ENCODE measurements at places on chromosomes 4 and X.

GRCh38 chr4:96162636-96163035, 322.7 kb downstream of the PDHA2 start:
- no peak for DNase-seq

- no peak for DNase-seq
These were observed 750.8 kb downstream of the CENPC start for GRCh38 chr4:66794390-66795034.

- DNase-seq, result no peak
These were observed 19.3 kb downstream of the DDIT4L start for GRCh38 chr4:100170986-100171385.

- DNase-seq, result no peak
These were observed 474.3 kb upstream of the FTHL17 start for GRCh38 chrX:31546126-31546525.

DNA sequence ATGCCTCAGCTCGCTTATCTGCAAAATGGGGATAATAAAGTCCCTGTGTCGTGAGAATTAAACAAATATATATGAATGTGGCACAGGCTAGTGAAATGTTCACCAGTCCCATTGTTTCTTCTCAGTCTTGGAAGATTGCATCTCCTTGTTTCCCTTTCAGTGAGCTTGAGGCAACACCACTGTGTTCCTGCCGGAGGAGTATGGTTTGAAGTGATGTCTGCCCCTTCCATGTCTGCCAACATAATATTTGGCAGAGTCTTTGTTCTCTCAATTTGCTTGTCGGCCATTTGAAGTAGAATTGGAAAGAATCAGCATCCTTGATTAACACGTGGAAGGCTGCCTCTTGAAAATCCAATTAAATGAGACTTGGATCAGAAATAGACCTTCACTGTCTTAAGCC, 1088.5 kb upstream of the INTU start:
- no peak for DNase-seq

- DNase-seq, result no peak
These were observed 359.4 kb downstream of the ARAP2 start for GRCh38 chr4:35884714-35885480.

DNA sequence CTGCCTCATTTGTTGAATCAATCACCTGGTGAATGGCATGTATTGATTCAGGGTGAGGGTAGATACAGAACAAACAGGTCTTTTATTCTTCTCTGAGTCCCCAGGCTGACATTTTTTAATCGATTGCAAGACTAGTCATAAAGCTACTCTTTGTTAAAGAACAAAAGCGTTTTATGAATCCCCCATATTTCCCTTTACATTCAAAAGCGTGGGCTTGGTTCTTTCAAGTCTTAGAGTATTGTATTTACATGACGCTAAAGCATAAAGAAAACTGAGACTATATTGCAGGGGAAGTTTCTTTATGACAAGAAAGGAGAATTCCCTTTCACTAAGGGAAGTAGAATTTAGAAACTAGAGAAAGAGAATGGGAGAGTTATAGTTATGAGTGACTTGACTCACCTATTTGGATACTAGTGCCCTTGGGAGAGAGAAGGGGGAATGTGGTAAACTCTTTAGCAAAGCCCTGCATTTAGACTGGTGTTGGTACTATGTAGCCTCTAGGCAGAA, 69.3 kb upstream of the PDE5A start:
- DNase-seq, result no peak

DNA sequence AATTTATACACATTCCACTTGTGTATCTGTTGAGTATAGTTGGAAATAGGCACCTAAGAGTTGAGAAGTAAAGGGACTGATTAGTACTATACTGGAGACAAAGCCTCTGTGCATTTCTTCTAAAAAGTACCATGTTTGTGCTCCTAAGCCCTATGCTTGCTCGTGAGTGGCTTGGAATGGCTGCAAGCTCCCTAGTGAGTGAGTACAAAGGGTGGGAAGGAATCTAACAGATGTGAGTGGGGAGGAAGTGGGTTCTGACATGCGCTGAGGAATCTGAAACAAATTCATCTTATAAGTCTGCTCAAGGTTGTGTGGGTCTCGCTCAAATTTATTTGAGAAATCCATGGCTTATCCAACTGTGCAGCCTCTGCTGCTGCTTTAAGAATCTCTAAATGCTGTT, 13.3 kb downstream of the SPCS3 start:
- no peak for DNase-seq

GRCh38 chr4:13710246-13710885, 82.8 kb upstream of the BOD1L1 start:
- DNase-seq, result no peak

- DNase-seq, result no peak
These were observed 67.7 kb upstream of the C4orf50 start for GRCh38 chr4:6085691-6086628.

DNA sequence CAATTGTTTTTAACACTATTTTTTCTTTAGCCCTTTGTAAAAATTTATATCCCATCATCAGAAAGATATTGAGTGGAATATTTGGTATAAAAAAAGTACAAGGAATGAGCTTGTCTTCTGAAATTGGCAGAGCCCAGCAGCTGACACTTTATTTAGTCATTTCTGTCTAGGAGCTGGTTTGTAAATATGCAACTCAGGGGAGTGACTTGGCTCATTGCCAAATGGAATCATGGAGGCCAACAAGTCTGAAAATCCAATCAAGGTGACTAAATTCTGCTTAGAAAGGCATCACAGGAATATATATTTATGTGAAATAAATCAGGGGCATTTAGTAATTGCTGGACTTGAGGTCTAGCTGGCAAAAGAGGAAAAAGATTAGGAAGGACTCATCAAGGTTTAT, 74.4 kb downstream of the OTC start:
- DNase-seq, result peak; percentile 2

DNA sequence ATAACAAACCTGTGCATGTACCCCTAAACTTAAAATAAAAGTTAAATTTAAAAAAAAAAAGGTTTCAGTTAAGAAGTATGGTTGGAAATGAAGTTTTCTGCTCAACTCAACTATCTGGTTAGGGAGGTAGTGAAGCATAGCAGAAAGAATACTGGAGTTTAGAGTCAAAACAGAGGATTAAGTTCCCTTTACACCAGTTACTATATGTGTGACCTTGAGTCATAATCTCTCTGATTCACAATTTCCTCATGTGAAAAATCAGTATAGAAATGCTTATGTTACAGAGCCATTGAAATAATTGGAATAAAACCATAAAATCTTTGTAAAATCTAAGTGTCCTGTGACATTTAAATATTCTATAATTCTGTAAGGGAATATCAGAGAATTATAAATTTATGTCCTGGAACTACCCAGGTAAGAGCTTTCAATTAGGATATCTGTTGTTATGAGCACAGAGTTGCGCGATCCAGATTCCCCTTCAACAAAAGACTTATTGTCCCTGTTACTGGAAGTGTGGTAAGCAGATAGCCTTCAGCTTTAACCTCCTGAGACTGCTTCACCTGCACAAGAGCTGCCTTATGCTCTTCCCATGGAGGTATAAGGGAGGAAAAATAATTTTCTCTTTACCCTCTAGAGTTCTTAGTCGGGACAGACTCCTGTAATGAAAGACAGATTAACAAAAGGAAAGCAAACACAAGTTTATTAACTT, 203.8 kb upstream of the NRK start:
- DNase-seq, result no peak

GRCh38 chr4:71247706-71248105, 91.1 kb upstream of the SLC4A4 start:
- no peak for DNase-seq

GRCh38 chr4:27360790-27361267, 500.2 kb downstream of the STIM2 start:
- DNase-seq, result no peak

- DNase-seq, result no peak
These were observed 14.8 kb downstream of the CXCL3 start for GRCh38 chr4:74023709-74024108.

- no peak for DNase-seq
These were observed 8.2 kb upstream of the ZRSR2 start for GRCh38 chrX:15781961-15782699.

- DNase-seq, result no peak
These were observed 97.6 kb downstream of the RAB28 start for GRCh38 chr4:13386405-13387107.

- DNase-seq, result no peak
These were observed 5.6 kb downstream of the PDE5A start for GRCh38 chr4:119623025-119623424.

DNA sequence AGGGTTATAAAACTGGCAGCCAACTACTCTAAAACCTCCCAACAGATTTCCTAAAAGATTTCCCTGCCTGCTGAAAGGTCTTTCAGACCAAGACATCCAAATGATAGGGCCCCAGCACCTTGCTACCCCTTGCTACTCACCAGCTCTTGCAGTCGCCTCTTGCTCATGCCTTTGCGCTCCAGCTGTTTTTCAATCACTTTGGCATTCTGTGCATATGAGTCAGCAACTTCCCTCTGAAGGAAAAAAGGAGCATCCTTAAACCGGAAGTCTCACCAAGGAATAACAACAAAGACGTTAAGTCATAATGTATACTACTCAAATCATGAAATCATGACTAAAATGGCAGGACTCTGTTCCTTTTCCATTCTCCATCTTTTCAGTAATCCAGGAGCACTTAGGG, 24.0 kb downstream of the STEEP1 start:
- no peak for DNase-seq

DNA sequence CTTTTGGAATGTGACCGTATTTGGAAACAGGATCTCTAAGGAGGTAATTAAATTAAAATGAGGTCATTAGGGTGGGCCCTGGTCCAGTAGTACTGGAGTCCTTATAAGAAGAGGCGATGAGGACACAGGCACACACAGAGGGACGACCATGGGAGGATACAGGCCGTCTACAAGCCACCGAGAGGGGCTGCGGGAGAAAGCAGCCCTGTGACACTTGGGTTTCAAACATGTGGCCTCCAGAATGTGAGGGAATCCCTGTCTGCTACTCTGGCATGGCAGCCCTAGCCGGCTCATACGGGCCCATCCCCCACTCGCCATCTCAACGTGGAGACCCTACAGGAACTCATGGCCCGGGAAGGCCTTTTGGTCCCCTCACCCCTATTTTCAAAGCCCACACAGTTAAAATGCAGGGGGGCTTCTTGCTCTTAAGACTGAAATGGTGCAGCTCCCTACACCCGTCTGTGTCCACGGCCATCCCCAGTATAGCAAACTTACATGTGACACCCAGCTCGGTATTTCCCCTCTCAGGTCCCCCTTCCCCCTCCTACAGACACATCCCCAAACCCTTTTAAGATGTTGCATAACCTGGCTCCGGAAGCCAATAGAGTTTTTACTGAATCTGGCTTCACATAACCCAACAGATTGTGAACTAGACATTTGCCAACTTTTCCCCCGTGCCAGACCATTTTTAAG, 124.1 kb upstream of the TBL1X start:
- no peak for DNase-seq

All from hematopoietic multipotent progenitor cell treated with erythropoietin and hydrocortisone succinate and interleukin-3 and kit ligand, for 15 days (in vitro differentiated cells).